ENCODE measurements at places on chromosomes 7 and 10.

- peak; percentile 42 for DNase-seq
Measured at GRCh38 chr7:8185926-8186683, 75.9 kb downstream of the ICA1 start.

DNA sequence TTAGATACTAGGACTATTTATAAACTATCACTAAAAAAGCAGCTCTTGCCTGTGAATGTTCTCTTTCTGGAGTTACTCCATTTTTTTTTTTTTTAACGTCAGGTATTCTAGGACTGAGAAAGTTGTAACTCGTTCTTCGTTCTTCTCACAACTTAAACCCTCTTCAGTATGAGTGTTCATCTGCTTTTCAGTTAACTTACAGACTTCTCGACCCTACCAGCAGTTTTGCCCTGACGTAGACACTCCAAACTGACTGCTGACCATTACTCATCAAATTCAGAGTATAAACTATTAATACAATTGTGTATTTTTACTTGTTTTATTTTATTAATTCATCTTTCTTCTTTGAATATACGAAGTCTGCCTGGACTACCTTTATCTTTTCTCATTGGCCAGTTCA is 353.1 kb downstream of the GPR37 start:
- DNase-seq = no peak

DNA sequence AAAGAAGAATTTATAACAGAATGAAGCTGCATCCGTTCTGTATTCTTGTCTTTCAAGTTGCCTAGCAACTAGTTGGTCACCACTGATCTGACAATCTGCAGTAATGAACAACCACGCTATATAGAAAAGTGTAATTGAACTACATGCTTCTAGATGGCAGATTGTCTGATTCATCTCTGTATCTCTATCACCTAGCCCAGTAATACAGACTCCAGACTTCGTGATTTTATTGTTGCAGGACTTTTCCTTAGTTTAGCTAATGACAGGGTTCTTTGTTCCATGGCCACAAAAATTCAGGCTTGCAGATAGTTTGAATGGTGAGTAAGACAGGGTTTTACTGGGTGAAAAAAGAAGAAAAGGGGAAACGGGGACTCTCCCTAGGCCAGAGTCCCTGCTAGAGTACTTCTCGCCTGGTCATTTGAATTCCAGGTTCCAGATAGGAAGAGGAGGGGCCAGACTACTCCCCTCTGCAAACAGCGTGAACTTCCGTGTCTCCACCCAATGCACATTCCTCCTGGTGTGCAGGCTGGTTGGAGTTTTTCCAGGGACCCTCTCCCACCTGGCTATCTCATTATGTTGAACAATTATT is 45.9 kb downstream of the COL1A2 start:
- DNase-seq = no peak

DNA sequence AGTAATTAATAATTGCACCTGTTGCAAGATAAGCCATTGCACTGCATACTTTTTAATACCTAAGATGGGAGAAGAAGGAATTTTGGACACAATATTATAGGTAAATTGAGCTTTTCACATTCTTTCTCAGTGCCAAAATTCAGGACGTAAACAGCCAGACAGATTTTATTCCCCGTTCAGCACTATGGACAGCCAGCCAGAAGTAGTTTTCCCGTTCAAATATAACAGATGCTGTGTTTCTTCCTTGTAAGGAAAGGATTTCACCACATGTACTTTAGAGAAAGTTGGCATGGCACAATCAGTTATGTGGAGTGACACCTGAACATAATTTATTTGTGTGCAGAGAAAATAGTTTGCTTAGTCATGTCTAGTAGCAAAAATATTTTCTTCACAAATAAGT is 34.8 kb downstream of the SEMA3E start:
- DNase-seq = no peak

DNA sequence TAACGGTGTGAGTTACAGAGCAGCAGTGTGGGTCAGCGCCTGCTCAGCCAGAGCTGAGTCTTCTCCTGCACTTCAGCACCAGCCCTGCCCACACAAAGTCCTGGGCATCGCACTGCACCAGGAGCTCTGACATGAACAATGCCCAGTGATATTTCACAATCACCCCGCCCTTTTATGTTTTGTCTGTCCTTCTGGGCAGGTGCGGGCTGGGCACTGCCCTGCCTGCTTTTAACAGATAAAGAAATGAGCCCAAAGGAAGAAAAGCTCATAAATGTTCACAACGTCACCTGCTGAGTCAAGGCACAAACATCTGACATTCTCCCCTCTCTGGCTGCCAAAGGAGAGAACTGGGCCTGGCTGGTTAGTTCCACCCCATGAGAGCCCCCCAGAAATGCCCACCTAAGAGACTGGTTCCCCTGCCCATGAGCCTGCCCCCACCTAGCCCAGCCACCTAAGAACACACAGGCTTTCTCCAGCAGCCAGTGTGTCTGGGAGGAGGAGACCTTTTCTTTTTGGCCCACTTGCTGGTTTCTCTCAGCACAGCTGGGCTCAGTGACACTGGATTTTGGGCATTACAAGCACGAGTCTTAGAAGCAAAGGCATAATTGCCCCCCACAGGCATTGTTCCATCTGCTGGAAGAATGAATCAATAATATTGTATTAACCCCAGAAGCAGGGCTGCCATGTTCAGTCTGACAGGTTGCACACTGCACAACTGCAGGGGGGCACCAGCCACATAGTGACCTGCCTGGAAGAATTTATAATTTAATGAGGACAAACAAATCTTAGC is 22.3 kb downstream of the CALML3 start:
- no peak for DNase-seq

GRCh38 chr7:55533050-55533728 is 39.1 kb downstream of the VOPP1 start:
- peak; percentile 48 for DNase-seq

DNA sequence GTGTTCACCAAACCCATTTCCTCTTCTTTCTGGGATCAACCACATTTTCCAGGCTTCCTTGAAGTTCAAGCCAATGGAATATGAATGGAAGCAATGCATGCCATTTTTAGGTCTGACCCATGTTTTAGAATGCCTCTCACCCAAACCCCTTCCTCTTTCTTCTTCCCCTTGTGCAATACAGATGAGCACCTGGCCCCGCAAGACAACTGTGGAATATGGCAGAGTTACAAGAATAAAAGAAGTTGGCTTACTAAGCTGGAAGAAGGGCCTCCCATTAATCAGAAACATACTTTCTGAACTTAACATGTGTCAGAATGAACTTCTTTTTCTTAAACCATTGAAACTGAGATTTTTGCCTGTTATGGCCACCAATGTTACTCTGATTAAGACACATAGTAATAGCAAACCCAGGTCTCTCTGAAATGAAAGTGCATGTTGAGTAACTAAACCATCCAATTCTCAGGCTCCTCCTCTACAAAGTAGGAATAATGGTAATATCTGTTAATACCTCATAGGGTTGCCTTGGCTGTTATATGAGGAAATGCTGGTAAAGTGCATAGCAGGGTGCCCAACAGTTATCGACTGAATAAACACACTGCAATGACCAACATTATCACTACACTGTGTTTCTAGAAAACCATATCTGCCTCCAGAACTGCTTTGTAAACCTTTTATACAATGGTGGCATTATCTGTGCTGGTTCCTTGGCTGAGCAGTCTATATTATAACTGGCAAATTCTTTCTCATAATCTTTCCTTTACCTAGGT is 382.2 kb upstream of the NRP1 start:
- DNase-seq = peak; percentile 46

DNA sequence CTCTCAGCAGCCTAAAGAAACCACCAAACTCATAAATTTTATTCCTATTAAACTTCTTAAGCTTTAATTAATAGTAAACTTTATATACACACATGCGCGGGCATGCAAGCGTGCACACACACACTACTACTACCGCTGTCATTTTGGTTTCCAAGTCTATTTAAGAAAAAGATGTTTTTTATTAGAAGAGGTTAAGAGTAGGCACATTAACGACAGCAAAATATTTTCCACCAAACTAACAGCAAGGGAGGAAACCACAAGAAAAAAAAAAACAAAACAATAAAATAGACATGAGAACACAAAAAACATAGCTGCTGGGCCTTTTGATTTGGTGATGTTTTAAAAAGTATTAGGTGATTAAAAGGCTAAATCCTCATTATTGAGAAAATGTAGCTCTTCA is 28.6 kb downstream of the RTKN2 start:
- no peak for DNase-seq

- DNase-seq = peak; percentile 27
Measured at GRCh38 chr10:44853148-44853734, 57.9 kb upstream of the TMEM72 start.

DNA sequence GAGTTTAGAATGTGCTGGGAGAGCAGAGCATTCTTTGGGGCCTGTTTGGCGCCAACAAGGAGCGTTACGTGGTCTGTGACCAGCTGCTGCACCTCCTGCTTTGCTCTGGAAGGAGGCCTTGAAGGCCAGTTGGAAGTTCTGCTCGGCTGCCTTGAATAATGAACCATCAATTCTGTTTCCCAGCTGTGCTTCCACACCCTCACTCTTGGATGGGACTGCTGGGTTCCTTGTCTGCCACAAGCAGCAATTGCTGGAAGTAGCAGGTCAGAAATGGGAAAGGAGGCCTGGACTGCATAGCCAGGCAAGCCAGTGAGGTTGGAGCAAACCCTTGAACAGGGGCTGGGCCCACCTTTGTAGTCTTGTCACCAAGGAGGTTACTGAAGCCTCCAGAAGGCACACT is 86.6 kb upstream of the INSYN2A start:
- DNase-seq = no peak

- no peak for DNase-seq
Measured at GRCh38 chr10:104804880-104805279, 163.8 kb downstream of the SORCS3 start.

- DNase-seq = no peak
Measured at GRCh38 chr7:50727072-50727471, 55.6 kb downstream of the GRB10 start.

DNA sequence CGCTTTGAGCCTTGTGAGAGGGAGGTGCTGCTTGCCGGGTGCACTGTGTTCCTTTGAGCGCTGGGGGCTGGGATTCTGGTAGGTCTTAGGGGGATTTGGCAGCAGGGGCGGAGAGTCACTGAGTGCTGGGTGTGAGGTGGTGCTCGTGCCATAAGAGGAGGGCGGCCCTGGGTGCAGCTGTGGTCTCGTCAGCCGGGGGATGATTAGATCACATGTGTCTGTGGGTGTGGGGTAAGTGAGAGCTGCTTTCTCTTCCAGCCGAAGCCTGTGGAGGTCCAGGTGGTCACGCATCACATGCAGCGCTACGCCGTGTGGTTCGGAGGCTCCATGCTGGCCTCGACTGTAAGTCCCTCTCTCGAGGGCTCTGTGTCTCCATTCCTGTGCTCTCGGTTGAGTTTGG is 93.7 kb downstream of the ACTR3B start:
- no peak for DNase-seq

- no peak for DNase-seq
Measured at GRCh38 chr10:28669227-28670173, 7.8 kb upstream of the BAMBI start.

DNA sequence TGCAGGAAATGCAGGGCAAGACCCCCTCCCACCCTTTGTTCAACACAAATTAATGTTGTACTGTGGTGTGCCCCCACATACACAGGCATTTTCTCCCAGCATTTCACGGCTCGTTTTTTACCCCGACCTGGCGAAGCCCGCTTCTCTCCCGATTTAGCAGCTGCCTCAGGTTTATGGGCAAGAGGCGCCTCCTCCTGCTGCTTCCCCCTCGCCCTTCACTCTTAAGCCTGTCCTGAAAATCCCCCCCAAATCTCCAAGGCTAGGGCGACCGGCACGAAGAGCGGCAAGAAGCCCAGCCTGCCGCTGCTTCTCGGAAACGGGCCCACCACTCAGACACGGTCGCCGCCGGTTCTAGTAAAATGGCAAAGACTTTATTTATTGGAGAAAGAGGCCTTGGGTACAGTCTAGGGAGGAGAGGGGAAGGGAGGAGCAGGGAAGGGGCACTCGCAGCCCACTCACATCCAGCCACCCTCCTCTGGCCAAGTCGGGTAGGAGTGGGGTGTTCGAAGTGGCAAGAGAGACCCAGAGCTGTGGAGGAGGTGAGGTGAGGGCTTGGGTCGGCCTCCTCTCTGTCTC is 3.3 kb downstream of the LBX1 start:
- no peak for DNase-seq

GRCh38 chr7:207418-208129 is 15.2 kb downstream of the FAM20C start:
- no peak for DNase-seq

GRCh38 chr10:77421591-77421990 is 216.0 kb downstream of the KCNMA1 start:
- DNase-seq = no peak

DNA sequence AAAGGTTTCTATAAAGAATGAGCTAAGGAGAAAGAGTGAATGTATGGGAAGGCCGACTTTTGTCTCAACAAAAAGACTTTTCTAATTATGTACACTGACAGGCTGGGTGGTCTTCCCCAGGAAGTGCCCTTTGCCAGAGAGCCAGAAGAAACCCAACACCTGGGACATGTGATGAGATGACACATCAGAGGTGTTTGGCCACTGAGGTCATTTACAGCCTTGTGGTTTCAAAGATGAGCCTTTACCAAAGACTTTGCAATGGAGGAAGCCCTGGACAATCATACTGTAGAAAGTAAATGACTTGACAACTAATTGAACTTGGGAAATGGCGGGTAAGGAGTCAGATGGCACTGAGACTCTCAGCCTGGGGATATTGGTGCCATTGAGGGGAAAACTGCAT is 3.4 kb upstream of the NRG3 start:
- DNase-seq = no peak

- DNase-seq = peak; percentile 62
Measured at GRCh38 chr10:30581779-30582380, 47.7 kb downstream of the LYZL2 start.

- DNase-seq = peak; percentile 66
Measured at GRCh38 chr10:91689731-91690168, 56.9 kb upstream of the PPP1R3C start.

DNA sequence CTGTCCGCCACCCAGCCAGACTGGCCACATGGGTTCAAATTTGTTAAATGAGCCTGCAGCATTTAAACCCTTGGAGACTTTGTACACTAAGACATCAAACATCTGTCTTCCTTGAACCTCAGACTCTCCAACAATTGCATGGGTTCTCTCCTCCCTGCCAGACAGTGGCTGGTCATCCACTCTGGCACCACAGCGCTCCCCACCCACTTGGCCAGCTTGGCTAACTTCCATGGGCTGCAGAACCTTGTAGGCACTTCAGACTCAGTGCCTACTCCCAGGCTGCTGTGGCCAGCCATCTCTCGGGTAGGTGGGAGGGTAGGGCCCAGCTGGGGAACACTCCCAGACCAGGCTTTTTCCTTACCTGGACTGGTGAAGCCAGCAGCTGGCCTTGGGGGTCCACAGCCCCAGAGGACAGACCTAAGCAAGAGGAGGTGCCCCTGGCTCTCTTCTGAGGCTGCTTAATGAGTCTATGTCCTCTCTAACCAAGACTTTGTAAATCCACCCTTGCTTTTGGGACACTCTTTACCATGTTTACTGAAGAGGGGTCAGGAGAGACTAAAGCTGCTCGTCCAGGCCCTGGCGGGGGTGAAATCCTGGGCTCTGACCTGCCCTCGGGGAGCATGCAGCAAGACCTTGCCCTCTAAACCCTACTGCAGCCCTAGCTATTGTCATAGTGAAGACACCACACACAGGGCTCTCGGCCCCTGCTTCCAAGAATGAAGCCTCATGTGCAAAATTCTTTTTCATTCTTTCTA is 82.7 kb downstream of the ARHGAP22 start:
- DNase-seq = no peak

- no peak for DNase-seq
Measured at GRCh38 chr7:353746-354325, 63.9 kb downstream of the FOXL3 start.

- no peak for DNase-seq
Measured at GRCh38 chr7:147756300-147756699, 834.3 kb upstream of the C7orf33 start.

- DNase-seq = no peak
Measured at GRCh38 chr7:51973939-51974338, 657.3 kb upstream of the COBL start.

GRCh38 chr7:124276005-124276622 is 243.2 kb upstream of the TMEM229A start:
- peak; percentile 21 for DNase-seq

All from Kasumi-1 (cell line).